NCI-H2171 treated with DMSO at 0.1 percent for 48 hours (cell line): ENCODE measurements at places on chromosomes 16 and 17.

DNA sequence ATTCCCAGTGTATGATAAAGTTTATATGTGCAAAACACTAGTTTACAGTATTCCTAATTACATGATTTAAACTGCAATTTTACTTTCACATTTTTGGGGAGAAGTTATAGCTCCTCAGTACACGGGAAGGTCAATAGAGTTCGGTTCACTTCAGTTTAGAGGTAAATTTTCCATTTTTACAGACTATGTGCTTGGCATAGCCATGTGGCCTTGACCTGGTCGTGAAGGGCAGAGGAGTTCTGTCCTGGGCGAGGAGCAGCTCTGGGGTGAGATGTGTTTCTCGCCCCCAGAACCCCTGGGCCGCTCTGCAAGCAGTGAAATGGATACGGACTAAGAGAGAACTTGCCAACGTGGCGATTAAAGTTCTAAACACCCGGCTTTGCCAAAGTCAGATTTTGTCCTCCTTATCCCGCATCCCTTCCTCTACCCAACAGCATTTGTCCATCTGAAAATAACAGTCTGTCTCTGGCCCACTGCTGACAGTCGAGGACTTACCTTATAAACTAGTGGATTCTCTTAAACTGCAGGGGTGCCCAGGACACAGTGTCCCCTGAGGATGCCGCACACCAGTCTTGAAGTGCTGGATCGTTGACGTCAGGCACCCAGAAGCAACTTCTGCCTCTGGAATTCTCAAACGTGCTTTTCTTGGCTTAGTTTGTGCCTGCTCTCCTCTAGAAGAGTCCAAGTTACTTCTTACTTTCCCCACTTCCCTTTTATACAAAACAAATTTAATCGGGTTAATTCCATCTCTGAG, 1.5 kb upstream of the SIAH1 start:
- no peak for DNase-seq

DNA sequence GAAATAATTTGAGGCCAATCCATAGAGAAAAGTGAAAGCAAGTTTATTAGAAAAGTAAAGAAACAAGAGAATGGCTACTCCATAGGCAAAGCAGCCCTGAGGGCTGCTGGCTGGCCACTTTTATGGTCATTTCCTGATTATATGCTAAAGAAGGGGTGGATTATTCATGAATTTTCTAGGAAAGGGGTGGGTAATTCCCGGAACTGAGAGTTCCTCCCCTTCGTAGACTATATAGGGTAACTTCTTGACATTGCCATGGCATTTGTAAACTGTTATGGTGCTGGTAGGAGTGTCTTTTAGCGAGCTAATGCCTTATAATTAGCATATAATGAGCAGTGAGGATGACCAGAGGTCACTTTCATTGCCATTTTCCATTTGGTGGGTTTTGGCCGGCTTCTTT, 4.4 kb downstream of the DHRS7B start:
- no peak for DNase-seq

DNA sequence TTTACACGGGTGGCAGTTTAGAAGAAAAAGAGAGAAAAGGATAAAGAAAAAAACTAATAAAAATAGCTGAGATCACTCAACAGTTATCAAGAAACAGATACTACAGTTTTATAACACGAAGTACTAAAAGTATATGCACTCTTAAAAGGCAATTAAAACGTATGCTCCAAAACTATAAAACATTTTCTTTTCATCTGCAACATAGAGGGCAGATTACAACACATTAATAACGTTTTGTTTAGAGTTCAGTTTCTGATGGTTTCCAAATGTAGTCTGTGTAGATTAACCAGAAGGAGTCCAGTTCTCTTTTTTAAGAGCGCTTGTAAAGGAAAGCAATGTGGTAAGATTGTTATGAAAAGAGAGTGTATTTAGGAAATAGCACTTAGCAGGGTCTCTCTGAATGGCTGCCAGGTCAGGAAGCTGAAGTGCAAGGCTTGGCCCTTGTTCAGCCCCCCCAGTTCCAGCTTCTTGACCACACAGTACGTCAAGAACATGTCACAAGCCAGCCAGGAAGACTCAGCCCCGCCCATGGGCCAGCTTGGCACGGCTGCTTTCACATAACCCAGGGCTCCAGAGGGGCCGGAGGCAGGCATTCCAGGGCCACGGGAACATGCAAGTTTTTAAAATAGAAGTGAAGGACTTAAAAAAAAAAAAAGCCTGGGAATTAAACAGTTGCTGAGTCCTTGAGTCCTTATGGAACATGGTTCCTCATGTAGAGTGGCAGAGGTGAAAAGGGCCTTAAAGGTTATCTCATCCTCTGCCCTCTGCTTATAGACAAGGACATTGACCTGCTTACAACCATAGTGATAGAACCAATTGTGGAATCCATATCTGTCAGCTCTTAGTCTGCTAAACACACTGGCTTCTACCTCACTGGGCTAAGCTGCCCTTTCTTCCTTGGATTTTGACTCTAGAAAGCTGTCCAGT, 147.4 kb upstream of the TBX2 start:
- no peak for DNase-seq

DNA sequence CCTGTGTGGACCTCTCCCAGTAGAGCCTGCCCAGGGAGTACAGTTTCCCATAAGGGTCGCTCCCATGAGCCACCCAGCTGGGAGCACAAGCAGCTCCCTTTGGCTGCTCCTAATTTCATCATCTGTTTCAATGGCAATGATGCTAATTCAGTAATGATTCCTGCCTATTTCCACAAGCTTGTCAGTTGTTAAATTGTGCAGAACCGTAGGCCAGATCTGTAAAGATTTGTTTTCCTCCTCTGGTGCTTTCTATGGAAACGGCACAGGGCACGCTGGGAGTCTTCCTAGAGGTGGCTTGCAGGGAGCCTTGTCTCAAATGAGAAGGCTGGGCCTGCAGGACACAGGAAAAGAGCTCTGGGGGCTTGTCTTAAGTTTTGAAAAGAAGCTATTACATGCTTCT, 223.7 kb downstream of the CBLN1 start:
- DNase-seq: no peak

GRCh38 chr17:12538003-12538402, 127.7 kb upstream of the MYOCD start:
- no peak for DNase-seq

GRCh38 chr17:78268951-78269905, 37.8 kb downstream of the TMEM235 start:
- DNase-seq: no peak
